ENCODE measurements at places on chromosomes 2 and 18. TPM values are rescaled to one million over a fixed set of nuclear protein-coding genes. Genes with fewer than 3 reads are reported as not detected.

PAX8 gene
- total RNA-seq: 12.4 TPM

SLC66A3 gene
- total RNA-seq: 32.4 TPM

GKN1 gene
- total RNA-seq: not detected

PTH2R gene
- not detected for total RNA-seq

SLC14A1 gene
- 0.43 TPM for total RNA-seq

PTPN4 gene
- 30.7 TPM for total RNA-seq

GPR45 gene
- not detected for total RNA-seq

DSC2 gene
- total RNA-seq: 0.96 TPM

SERPINB10 gene
- total RNA-seq: 2.0 TPM

TMEM17 gene
- 1.9 TPM for total RNA-seq

KANSL1L gene
- total RNA-seq: 42.3 TPM

TCF7L1 gene
- total RNA-seq: 24.1 TPM

MROH2A gene
- total RNA-seq: not detected

FSIP2 gene
- total RNA-seq: 2.2 TPM

UNC80 gene
- 0.85 TPM for total RNA-seq

KRTCAP3 gene
- total RNA-seq: 4.4 TPM

BMP10 gene
- not detected for total RNA-seq

KCNG2 gene
- total RNA-seq: not detected

ARHGEF4 gene
- 27.4 TPM for total RNA-seq
